HCEC 1CT (cell line): ENCODE measurements at places on chromosomes 3 and 15.
A peak's percentile ranks its signal among the peaks of the same experiment; 100 is the strongest.

- no peak for DNase-seq
These were observed 776.1 kb upstream of the SEMA6D start for GRCh38 chr15:46941241-46941640.

- DNase-seq, result no peak
These were observed 10.6 kb downstream of the XXYLT1 start for GRCh38 chr3:195260280-195260905.

- DNase-seq, result no peak
These were observed 68.7 kb upstream of the NMNAT3 start for GRCh38 chr3:139746481-139746880.

GRCh38 chr3:3031326-3031725, 78.8 kb downstream of the IL5RA start:
- DNase-seq, result no peak

DNA sequence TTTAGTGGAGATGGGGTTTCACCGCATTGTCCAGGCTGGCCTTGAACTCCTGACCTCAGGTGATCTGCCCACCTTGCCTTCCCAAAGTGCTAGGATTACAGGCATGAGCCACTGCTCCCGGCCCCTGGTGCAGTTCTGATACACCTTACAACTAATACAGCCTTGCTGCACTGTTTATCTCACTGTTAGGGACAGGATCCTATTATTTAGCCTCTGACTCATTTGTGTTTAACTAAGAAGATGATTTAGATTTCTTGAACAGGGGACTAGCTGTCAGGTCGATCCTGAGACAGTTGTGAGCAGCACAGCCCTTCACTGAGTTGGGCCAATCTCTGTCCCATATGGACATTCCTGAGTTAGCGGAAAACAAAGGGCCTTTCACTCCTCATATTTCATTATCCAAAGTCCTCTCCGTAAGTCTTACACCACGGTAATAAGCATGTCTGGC, 19.2 kb downstream of the GYG1 start:
- no peak for DNase-seq

DNA sequence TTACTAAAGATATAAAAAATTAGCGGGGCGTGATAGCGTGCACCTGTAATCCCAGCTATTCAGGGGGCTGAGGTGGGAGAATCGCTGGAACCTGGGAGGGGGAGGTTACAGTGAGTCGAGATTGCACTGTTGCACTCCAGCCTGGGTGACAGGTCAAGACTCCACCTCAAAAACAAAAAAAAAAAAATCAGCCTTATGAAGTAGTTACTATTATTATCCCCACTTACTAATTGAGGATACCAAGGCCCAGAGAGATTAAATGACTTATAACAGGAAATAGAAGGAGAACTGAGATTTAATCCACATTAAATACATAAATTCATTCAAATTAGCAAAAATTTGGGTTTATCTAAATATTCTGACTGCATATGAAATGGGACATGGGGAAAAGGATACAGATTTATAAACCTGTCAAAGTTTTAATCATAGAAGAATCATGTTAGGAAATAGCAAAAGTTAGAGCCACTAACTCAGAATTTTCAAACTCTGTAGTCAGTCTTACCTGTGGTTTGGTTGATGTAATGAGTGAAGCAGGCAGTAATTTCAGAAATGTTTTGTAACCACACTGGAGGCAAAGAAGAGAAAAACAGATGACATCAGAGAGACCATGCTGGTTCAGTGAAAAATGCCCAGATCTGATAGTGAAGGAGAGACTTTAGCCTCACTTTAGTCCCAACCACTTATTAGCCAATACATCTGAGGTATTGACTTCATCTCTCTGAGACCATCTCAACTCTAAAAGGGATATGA, 25.0 kb upstream of the ACAP2 start:
- DNase-seq, result peak; percentile 24

DNA sequence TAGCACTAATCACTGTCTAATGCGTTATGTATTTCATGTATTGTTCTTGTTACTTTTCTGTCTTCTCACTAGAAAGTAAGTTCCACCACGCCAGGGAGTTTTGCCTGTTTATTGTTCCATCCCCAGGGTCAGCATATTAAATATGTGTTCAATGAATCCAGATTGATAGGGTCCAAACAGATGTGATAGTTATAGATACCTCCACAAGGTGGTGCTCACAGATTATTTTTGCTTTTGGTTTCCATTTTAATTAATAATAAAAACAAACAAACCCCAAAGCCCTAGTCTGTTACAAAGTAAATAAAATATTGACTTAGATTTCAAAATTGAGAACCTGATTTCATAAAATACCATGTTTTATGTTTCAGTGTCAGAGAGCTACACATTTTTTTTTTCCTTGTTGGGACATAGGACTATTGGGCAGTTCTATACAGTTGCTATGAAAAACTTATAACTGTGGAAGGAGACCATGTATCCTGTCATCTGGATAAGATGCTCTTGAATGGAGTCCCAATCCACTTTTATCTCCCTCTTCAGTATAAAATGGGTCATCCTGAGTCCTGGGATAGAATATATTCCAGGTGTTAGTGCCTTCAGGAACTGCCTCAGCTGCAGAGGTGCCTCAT, 12.4 kb downstream of the OTOL1 start:
- peak; percentile 3 for DNase-seq

DNA sequence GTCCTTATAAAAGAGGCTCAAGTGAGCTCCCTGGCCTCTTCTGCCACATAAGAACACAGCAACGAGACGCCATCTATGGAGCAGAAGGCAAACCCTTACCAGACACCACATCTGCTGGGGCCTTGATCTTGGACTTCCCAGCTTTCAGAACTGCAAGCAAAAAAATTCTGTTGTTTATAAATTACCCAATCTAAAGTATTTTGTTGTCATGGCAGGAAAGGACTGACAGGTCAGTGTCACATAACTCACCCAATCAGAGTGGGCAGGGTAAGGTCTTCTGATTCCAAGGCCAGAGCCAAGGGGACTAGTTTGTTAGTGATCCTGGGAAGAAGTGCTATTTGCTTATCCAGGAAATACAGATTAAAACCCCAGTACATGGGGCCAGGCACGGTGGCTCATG, 98.9 kb downstream of the HMG20A start:
- DNase-seq, result no peak

- no peak for DNase-seq
These were observed 1154.8 kb downstream of the NSUN3 start for GRCh38 chr3:95217661-95218060.

DNA sequence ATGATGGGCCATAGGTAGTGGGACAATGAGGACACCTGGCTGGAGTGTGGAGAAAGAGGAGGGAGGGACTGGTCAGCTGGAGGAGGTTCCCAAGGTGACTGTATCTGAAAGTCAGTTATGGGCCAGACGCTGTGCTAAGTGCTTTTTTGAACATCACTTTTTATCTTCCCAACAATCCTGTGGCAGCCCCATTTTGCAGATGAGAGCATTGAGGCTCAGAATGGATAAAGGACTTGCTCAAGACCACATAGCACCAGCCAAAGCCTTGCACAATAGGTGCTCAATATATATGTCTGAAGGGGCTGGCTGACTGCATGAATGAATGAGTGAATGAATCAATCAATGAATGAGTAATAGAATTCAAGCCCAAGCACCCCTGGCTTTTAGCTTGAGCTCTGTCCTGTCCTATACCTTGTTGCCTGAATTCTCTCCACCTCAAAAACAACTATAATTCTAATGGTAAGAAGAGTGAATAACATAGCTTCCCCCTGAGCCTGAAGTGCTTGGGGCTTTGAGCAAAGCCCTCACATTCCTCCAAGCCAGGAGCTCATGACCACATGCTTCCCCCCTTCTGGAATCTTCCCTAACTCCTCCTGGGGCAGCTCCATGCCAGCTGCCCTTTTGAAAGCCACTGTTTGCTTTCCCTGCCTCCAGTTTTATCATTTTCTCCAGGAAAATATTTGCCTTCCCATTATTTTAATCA, 150.9 kb downstream of the RPLP1 start:
- no peak for DNase-seq

GRCh38 chr3:184289426-184289938, 9.6 kb upstream of the PSMD2 start:
- peak; percentile 38 for DNase-seq

GRCh38 chr3:11643605-11644087, at the start of gene VGLL4:
VGLL4 (minus strand) TSS chr3:11643915; CDS start chr3:11643518, 397 bp downstream.
- DNase-seq, result peak; percentile 85
